ENCODE measurements at places on chromosomes 13 and 19. TPM values are rescaled to one million over a fixed set of nuclear protein-coding genes. Genes with fewer than 3 reads are reported as not detected.
A peak's percentile ranks its signal among the peaks of the same experiment; 100 is the strongest.

AMER2 gene
- total RNA-seq = 1.4 TPM

NKPD1 gene
- total RNA-seq = not detected

SIGLECL1 gene
- total RNA-seq = not detected

ZNF98 gene
- 9.4 TPM for total RNA-seq

RFPL4AL1 gene
- total RNA-seq = not detected

ITGBL1 gene
- total RNA-seq = 26.4 TPM

DNA sequence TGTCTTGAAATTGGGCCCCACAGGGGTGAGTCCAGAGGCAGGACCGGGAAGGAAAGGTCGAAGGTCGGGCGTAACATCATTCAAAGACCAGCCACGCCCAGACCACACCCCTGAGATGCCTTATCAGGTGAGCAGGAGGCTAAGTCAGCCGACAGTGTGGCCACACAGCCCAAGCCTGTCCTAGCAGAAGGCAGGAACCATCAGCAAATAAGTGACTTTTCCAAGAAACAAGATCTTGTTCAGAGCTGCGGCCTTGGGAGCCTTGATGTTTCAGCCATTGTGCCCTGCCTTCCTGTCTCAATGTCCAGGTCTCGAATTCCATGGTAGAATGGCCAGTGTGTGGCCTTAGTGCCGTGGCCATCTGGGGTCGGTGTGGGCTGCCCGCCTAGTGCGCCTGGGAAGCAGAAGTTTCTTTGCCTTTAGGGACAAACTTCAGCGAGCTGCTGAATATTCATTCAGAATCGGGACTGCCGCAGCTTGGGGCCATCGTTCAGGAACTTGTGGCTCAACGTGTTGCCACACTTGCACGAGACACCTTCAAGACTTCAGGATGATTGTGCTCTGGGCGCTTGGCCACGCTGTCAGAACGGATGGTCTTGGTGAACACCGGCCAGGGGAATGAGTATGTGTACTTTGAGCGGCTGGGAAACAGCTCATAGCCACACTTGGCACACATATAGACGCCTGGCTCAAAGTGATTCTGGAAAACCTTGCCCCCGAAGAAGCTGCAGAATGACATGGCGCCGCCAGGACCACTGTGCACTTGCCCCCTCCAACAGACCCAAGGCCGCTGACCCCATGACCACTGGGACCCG is 6.1 kb upstream of the IFNL4 start:
- DNase-seq = no peak

GRCh38 chr19:52114691-52115090 is 19.1 kb upstream of the ZNF841 start:
- DNase-seq = no peak

DNA sequence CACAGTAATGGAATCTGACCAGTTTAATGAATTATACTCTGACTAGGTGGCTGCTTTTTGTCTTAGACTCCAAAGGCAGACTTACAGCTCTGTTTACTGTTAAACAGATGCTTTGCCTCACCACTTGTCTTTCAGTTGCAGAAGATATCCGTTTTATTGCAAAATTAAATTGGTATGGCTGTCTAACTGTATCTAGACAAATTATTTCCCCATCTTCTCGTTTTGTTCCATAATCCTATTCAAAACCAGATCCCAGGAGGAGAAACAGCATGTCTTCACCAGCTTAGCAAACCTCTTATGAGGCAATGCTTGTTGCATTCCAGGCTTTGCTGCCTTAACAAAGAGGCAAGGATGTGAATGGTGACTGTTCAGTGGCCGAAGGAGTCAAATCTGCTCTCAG is 215.6 kb downstream of the TDRD3 start:
- no peak for DNase-seq

GRCh38 chr19:16200038-16201010 is 2.6 kb downstream of the AP1M1 start:
- DNase-seq = peak; percentile 31

DNA sequence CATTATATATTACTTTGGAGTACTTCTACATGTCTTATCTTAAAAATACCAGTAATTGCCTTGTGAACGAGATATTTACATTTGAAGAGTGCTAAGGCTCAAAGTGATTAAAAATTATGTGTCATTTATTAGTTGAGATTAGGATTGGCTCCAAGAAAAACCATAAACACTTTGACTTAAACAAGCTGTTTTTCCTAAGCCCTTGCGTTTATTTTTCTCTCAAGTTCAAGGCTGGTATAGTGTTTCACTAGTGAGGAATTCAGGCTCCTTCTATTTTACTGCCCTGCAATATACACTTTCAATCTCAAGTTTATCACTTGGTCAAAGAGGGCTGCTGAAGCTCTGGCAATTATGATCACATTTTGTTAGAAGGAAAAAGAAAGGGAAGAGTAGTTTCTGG is 49.9 kb downstream of the UFM1 start:
- DNase-seq = no peak

DNA sequence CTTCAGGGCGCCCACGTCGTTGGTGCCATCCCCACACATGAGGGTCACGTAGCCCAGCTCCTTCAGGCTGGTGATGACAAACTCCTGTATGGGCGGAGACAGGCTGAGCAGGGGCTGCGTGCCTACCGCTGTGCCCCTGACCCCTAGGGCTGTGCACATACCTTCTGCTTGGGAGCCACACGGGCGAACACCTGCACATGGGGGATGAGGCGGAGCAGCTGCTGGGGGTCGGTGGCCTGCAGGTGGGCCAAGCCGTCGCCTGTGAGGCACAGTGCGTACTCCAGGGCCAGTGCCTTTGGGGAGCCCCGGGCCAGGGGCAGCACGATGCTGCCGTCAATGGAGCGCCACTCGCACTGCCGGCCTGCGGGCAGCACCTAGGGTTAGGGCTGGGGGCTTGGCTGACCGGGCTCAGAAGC is 6.1 kb upstream of the GMIP start:
- DNase-seq = no peak

DNA sequence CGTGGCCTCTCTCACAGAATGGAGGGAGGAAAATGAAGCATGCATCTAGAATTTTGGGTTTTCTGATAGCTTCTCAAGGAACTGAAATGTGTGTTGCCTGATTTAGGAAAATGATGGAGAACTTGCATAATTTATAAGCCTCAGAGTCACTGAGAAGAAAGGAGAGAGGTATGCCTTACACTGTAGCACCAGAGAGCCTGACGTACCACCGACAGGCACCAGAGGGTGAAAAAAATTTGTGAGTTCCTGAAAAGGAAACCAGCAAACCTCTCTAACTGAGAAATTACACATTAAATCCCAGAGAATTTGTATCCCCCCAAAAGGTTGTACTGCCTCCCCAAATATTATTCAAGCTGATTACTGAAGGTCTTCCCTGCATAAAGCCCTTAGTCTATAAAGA is 915.3 kb upstream of the SLITRK6 start:
- no peak for DNase-seq

DNA sequence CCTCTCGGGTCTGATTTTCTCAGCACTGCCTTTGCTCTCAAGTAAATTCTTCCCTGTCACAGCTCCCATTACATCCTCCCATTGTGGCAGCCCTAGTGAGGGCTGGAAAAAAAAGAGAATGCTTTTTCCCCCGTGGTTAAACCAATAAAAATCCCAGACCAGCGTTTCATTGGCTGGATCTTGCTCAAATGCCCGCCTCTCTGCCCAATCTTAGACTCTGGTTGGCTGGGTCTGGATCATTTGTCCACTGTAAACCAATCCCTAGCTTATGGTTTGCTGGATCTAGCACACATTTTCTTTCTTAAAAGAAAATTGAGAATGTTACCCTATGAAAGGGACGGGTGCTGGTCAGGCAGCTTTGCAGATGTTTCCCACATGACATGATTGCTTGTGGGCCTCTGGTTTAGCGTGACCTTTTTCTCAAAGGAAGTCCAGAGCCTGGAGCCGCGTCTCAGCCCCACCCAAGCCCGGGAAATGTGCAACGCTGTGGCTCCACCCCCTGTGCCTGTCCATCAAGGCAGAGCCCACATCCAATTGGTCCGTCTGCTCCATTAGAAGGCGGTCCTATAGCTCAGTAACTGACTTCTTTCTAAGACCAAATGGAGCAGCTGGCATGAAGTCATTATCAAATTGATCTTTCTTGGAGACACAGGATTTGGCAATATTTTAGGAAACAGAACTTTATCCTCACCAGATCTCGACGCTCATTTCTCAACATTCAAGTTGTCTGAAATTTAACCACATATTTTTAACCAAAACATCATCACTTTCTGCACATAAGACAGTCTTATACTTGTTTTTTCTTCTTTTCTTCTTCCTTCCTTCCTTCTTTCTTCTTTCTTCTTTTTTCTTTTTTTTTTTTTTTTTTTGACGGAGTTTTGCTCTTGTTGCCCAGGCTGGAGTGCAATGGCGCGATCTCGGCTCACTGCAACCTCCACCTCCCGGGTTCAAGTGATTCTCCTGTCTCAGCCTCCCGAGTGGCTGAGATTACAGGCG is 2.6 kb upstream of the MCEMP1 start:
- DNase-seq = peak; percentile 50

DNA sequence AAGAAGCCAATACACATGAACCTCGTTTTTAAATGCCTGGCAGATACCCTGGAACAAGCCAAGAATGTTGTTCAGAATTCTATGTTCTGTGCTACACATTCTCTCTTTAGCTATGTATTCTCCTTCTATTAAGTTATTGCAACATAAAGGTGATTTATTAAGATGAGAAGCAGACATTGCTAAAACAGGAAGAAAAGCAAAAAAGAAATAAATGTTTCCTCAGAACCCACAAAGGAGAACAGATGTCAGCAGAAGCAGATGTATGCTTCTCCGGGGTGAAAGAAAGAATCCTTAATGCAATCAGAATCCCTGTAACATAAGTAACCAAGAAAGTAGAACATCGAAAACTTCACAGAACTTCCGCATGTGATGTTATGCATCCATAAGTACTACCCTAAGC is 302.9 kb downstream of the DCT start:
- no peak for DNase-seq

GRCh38 chr13:49320975-49321374 is 73.2 kb downstream of the CDADC1 start:
- DNase-seq = no peak

GRCh38 chr13:110925023-110925612 is 10.2 kb upstream of the ANKRD10 start:
- no peak for DNase-seq

DNA sequence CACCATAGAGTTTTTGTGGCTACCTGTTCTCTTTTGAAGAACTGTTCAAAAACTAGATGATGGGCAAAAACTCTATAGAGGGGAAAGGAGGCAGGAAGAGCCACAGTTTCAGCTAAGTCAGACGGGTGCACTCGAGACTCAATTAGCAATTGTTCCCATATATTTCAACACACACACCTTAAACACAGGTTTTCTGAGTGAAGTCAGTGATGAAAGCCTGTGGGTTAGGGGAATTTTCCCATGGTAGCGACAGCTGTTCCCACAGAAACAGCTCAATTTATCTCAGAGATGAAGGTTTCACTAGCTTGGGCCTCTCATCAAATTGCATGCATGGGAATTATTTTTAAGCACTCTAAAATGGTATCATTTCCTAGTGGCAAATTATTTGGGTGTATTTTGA is 143.4 kb downstream of the ZIC5 start:
- DNase-seq = no peak

GRCh38 chr13:41413872-41414271 is 43.5 kb upstream of the RGCC start:
- no peak for DNase-seq

DNA sequence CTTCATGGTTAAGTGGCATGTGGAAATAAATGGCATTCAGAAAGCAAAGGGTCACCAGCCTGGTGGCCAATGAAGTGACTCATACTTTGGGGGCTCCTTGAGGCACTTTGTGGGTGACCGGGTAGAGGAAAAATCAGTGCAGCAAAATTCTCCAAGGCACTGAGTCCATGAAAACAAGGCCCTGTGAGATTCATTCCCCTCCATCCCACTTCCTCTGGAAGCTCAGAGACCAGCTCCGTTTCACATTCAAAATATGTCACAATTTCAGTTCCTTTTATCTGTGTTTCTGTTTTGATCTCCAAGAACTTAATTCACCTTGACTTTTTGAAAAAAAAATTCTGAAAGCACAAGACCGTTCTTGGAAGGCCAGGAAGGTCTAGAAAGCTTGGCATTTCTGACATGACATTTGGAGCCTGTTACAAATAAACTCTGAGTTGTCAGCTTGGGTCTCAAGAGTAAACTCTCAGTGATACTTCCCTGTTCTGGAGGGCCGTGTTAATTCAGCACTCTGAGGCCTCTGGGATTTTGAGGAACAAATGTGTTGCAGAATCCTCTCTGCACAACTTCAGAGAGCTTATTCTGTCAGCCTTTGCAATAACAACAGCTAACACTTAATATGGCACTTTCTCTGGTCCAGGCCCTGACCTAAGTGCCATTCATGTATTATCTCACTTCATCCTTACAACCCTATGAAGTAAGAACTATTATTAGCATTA is 6.8 kb downstream of the CYSLTR2 start:
- no peak for DNase-seq

DNA sequence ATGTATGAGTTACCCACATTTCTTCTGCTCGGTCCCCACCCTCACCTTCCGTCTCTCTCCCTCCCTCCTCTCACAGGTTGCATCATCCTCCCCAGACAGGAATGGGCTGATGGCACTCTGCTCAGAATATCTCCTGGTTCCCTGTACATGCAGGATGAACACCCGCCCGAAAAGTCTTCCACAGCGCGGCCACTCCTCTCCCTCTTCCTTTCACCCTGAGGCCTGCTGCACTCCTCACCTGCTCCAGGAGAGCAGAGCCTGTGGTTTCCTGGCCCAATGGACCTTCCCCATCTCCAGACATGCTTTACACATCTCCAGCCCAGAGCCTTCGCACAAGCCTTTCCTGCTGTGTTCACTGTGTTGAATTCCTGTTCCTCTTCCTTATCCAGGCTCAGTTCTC is 40.9 kb downstream of the GSX1 start:
- no peak for DNase-seq
